Sciatic nerve (tissue), 2 donors: ENCODE measurements at places on chromosomes 6 and 20. TPM values are rescaled to one million over a fixed set of nuclear protein-coding genes. Genes with fewer than 3 reads are reported as not detected.

Gene TRIM10
- total RNA-seq: 0.62 TPM

Gene RAB44
- total RNA-seq: 0.27 TPM

Gene SLC17A3
- not detected for total RNA-seq

Gene THBS2
- total RNA-seq: 104 TPM

Gene CDH26
- 3.6 TPM for total RNA-seq

Gene DNMT3B
- 2.1 TPM for total RNA-seq

Gene LY6G6F
- not detected for total RNA-seq

Gene RIMS1
- 3.4 TPM for total RNA-seq

Gene RIPOR3
- total RNA-seq: 26.3 TPM

GRCh38 chr6:16403831-16404230 lies 165.4 kb downstream of the GMPR start:
- no peak for DNase-seq

DNA sequence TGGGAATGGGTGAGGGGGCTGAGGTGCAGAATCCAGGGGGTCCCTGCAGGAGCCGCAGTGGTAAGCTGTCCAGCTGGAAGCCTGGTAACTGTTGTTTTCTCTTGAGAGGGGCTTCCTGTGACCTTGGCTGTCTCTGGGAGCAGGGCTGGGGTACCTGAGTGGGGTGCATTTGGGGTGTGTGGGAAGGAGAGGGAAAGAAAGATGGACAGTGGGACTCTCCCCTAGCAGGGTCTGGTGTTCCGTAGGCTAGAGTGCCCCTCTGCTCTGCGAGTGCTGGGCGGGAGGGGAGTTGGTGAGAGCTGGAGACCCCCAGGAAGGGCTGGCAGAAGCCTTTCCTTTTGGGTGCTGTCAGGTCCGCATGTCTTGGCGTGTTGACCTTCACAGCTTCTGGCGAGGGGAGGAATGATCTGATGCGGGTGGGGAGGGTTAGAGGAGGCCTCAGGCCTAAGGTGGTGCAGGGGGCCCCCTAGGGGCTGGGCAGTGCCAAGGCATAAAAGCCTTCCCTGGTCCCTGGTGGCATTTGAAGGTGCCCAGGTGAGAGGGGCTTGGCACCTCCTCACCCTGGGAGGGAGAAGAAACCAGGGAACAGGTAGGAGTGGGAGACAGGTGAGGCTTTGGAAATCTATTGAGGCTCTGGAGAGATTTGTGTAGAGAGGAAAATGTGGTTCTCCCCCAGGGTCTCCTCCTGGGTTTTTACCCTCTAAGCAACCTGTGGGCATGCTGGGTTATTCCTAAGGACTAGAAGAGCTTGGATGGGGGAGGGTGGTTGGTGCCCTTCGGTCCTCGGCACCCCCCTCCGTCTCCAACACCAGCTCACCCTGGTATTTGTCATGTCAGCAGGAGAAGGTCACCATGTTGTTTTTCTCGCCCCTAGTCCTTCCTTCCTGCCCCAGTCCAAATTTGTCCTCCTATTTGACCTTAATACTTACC lies 3.3 kb downstream of the VEGFA start:
- no peak for DNase-seq

DNA sequence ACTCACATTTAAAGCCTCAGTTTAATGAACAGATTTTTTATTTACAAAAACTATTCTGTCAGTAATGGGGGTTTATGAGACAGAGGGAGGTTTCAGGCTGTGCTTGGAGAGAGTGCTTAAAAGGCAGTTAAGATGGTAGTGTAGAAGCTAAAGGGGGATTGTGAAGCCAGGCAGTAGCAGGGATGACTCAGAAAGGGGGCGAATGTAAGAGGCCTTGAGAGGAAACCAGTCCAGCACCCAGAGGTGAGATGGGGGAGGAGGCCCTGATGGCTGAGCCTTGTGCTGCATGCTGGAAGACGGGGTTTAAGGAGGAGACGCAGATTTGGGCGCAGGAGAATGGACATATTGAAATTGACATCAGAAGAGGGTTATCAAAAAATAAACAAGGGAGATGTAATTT lies 6.6 kb upstream of the SERPINB9 start:
- DNase-seq: no peak

GRCh38 chr6:29509711-29510110 lies 22.0 kb upstream of the MAS1L start:
- DNase-seq: no peak

GRCh38 chr6:16104624-16105433 lies 24.1 kb upstream of the MYLIP start:
- DNase-seq: no peak

DNA sequence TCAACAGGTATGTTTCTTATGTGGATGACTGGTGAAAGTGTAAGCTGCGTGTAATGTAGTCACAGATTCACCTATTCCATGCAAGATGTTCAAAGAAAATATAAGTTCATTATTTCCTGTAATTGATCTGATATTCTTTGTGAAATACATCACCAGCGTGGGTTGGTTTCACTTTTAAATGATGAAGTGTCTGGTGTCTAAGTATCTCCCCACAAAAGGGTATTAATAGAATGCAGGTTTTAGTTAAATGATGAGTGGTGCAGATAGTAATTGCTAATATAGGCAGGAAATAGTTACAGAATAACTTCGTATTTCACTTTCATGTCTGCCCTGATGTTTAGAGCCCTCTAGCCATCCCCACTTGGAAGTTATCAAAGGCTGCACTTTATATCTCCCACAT lies 22.2 kb downstream of the PGBD1 start:
- no peak for DNase-seq

DNA sequence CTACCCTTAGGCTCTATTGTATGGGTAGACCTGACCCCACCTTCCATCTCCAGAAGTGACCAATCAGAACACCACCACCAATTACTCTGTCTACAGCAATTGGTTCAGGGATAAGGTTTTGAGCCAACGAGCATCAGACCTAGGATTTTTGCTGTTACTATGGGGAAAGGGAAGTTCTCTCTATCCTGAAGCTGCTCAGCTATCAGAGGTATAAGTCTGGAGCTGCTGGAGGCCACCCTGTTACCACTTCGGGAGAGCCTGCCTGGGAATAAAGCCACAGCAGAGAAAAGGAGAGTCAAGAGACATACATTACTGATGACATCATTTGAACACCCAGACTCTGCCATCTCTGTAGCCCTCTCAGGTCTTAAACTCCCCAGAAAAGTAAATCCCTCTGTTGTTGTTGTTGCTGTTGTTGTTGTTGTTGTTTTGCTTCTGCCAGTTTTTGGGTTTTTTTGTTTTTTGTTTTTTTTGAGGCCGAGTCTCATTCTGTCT lies 94.5 kb downstream of the PREX1 start:
- no peak for DNase-seq

GRCh38 chr20:1830240-1830639 lies 65.0 kb upstream of the SIRPA start:
- DNase-seq: no peak

GRCh38 chr6:81169166-81169565 lies 583.3 kb downstream of the TENT5A start:
- no peak for DNase-seq

- no peak for DNase-seq
These were observed 72.0 kb upstream of the INSM1 start for GRCh38 chr20:20295621-20296498.

GRCh38 chr6:30511169-30511546 lies 21.8 kb downstream of the HLA-E start:
- DNase-seq: no peak

GRCh38 chr6:56572788-56573471 lies 69.8 kb downstream of the DST start:
- DNase-seq: no peak

- no peak for DNase-seq
These were observed 559.4 kb upstream of the AGPAT4 start for GRCh38 chr6:161833099-161833860.

DNA sequence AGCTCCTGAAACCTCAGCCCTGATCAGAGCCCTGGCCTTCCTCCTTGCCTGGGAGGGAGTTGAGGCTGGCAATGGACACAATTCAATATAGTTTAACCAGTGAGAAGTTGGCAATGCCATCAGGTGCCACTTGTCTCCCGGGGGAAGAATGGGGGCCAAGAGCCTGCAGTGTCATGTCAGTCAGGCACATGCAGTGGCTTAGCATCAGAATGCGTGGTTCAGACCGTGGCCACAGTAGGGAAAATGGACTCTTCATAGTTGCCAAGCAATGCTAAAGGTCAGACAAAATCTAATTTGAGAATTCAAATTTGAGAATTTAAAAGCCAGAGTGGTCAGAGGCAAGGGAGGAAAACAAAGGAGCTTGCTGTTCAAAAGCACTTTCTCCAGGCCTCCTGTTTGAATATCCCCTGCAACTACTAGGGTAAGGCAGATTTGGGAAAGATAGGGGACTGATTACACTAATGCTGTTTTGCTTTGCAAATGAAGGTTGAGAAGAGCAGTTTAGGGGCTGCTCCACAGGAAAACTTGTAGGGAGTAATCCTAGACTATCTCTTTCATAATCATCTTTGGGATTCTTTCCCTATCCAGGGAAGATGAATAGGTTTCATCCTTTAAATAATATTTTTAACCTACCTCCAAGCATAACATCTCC lies 33.1 kb upstream of the CLIC5 start:
- DNase-seq: no peak

- DNase-seq: peak; percentile 89
These were observed 10.6 kb downstream of the NRN1 start for GRCh38 chr6:5995949-5996713.

- DNase-seq: no peak
These were observed 793 bp upstream of the PDSS2 start for GRCh38 chr6:107460083-107460631.

DNA sequence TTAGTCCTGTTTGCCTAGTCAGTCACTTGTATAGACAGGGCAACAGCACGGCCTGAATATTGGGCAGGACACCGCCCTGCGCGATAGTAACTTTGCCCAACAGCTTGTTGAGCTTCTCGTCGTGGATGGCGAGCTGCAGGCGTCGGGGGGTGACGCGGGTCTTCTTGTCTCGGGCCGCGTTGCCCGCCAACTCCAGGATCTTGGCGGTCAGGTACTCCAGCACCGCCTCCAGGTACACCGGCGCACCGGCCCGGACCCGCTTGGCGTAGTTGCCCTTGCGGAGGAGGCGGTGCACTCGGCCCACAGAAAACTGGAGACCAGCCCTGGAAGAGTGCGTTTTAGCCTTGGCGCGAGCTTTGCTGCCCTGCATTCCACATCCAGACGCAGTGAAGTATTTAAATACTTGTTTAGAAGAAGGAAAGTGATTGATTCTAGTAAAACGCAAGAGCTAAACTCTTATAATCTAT lies 92.8 kb upstream of the BTN3A2 start:
- DNase-seq: peak; percentile 65

DNA sequence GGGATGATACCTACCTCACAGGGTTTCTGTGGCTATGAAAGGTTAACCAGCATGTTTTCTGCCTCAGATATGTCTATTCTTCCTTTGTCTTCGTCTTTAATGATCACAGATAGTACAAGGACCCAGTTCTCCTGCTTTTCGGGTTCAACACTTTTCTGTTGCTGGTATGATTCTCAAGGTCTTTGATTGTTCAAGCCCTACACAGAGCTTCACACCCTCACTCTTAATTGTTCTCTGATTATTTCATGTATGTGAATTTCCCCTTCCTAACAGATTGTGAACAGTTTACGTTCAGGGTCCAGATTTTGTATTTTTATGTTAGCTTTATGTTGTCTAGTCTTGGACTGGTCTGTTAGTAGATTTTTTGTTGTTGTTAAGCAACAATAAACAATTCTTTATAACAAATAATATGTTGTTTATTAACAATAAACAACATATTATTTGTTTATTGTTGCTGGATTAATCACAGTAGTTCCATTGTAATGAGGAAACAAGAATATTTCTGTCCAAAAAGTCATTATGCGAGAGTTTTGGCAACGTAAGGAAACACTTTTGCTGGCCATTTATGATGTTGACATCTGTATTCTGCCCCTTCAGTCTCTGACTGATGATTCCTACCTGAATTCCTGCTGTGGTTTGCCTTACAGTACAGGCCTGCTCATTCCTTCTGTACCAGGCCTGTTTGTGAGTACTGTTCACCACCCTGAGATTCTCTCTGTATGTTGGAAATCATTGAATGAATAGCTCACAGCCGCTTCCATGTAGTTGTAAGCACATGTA lies 27.2 kb upstream of the TULP4 start:
- no peak for DNase-seq

DNA sequence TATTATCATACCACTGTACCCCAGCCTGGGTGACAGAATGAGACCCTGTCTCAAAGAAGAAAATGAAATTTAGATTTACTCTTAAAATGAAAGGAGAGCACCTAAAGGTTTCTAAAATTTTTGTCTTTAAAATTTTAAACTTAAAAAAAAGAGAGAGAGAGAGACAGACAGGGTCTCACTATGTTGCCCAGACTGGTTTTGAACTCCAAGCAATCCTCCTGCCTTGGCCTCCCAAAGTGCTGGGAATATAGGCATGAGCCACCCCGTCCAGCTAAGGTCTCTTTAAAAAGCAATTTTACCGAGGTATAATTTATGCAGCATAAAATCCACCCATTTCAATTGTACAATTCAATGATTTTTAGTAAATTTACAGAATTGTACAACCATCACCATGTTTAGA lies 33.2 kb downstream of the ILRUN start:
- DNase-seq: no peak

DNA sequence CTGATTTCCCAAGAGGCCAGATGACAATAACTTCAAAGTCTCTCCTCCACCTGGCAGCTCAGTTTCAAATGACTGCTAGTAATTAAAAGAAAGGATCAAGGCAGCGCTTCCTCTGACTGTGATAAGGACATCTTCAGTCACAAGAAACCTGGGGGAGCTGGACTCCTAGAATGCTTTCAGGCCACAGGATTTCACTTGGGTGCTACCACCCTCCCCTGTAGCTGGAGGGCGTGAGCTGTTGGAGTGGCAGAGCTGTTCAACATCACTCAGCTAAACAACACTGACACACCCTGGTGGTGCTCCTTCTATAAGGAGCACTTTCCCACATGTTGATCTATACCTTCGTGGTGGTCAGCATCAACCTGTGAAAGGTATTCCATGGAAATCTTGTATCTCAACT lies 2.2 kb upstream of the CNR1 start:
- DNase-seq: no peak

- no peak for DNase-seq
These were observed 1009.4 kb downstream of the KIF16B start for GRCh38 chr20:15563836-15564235.

GRCh38 chr20:9769954-9770353 lies 68.9 kb downstream of the PAK5 start:
- no peak for DNase-seq

DNA sequence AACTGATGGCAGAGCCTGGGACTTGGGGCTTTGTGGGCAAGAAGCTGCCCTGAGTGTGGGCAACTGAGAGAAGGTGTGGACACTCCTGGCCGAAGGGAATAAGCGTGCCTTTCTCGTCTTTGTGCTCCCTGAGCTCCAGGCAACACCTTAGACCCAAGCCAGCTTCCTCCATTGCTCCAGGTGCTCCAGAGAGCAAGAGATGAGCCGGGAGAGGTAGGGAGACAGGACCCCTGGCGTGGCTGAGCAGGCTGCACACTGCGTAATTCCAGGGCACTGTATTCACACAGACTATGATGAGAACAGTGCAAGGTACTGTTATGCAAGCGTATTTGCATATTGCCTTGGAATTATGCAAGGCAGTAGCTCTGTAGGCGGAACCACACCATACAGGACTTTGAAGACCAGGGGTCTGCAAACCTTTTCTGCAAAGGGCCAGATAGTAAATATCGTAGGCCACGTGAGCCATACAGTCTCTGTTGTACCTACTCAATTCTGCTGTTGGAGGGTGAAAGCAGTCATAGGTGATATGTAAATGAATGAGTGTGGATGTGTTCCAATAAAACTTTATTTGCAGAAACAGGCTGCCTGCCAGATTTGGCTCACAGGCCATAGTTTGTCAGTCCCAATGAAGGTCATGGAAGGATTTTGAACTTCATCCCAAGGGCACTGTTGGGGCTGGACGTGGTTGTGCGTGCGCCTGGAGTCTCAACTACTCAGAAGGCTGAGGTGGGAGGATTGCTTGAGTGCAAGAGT lies 42.1 kb upstream of the FAM83D start:
- no peak for DNase-seq

- no peak for DNase-seq
These were observed 17.6 kb upstream of the HLA-F start for GRCh38 chr6:29705389-29706231.
